T-cell (primary cell): ENCODE measurements at places on chromosomes 4 and X. TPM values are rescaled to one million over a fixed set of nuclear protein-coding genes. Genes with fewer than 3 reads are reported as not detected.

The DRD5 gene
- total RNA-seq = not detected

The POU3F4 gene
- not detected for total RNA-seq

The LUZP4 gene
- not detected for total RNA-seq

The PCDH7 gene
- 0.09 TPM for total RNA-seq

The TRIM60 gene
- not detected for total RNA-seq

The ACE2 gene
- total RNA-seq = not detected

The MYOZ2 gene
- not detected for total RNA-seq

The FOXR2 gene
- not detected for total RNA-seq

The USP51 gene
- 1.6 TPM for total RNA-seq

The UCHL1 gene
- 2.1 TPM for total RNA-seq

The NLRP2B gene
- not detected for total RNA-seq

The PRICKLE3 gene
- 8.0 TPM for total RNA-seq

The SRPX2 gene
- 0.18 TPM for total RNA-seq

The CLIC2 gene
- 0.83 TPM for total RNA-seq

The PORCN gene
- 16.8 TPM for total RNA-seq

The NAP1L2 gene
- total RNA-seq = 12.8 TPM

The PPEF2 gene
- 0.25 TPM for total RNA-seq

The NXF2 gene
- not detected for total RNA-seq

The MAOA gene
- 0.08 TPM for total RNA-seq

The GATA1 gene
- 0.44 TPM for total RNA-seq

The SLC7A11 gene
- total RNA-seq = 0.44 TPM

The RAPGEF2 gene
- total RNA-seq = 22.0 TPM

The FRMD7 gene
- total RNA-seq = not detected

The MAEA gene
- 114 TPM for total RNA-seq

The SPANXN4 gene
- total RNA-seq = not detected

The HPGDS gene
- 0.60 TPM for total RNA-seq

The CCDC160 gene
- not detected for total RNA-seq

The FSTL5 gene
- not detected for total RNA-seq

The PRDM5 gene
- 1.2 TPM for total RNA-seq

The SLC30A9 gene
- total RNA-seq = 27.8 TPM

The RNF128 gene
- total RNA-seq = not detected

The HHIP gene
- total RNA-seq = 0.03 TPM

The STATH gene
- not detected for total RNA-seq

The TRPC3 gene
- 0.18 TPM for total RNA-seq

The F11 gene
- total RNA-seq = not detected

The SMIM31 gene
- not detected for total RNA-seq

The SLC25A5 gene
- total RNA-seq = 102 TPM

The TREX2 gene
- total RNA-seq = 2.4 TPM
